Skin of body (tissue), 3 donors: ENCODE measurements at places on chromosomes 2 and 18. TPM values are rescaled to one million over a fixed set of nuclear protein-coding genes. Genes with fewer than 3 reads are reported as not detected.

DNA sequence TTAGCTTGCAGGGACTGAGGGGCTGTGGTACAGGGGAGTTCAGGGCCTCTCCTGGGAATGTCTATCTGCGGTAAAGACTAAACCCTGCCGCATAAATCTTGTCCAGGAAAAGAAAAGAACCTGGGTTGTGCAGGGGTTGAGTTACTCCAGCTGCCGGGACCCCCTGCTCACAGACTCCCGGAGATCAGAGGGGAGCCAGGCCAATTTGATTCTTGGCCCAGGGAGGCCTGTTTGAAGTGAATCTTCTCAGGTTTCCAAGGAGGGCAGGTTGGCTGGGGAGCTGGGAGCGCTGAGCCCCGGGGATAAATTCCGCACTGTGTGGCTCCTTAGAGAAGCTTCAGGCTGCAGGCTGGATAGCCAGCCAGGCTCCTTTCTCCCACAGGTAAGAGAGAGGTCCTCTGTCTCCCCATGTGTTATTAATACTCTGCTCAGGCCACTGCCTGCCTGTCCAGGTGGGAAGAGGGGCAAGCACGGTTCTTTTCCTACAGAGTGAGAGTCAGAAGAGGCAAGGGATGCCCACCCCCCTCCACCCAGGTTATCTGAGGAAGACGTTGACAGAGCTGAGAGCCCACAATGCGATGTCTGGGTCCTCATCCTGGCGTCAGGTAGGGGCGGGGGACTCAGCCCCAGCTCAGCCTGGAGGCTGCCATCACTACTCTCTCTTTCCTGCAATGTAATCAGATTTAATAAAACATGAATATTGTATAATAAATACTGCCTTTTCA lies 82.7 kb downstream of the LONRF2 start:
- DNase-seq = no peak

GRCh38 chr2:207164006-207164831 lies 1.5 kb downstream of the KLF7 start:
- DNase-seq = peak; percentile 80

DNA sequence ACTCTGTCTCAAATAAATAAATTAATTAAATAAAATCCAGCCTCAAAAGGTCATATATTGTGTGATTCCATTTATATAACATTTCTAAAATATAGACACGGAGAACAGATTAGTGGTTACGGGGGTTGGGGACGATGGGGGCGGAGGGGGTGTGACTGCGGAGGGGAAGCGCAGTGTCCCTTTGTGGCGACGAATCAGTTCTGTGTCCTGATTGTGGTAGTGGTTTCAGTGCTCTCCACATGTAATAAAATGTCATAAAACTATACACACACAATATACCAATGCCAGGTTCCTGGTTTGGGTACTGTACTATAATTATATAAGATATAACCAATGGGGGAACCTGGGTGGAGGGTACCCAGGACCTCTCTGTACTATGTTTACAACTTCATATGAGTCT lies 186.4 kb downstream of the ANAPC1 start:
- no peak for DNase-seq

GRCh38 chr2:18465979-18466378 lies 94.5 kb downstream of the RDH14 start:
- no peak for DNase-seq

DNA sequence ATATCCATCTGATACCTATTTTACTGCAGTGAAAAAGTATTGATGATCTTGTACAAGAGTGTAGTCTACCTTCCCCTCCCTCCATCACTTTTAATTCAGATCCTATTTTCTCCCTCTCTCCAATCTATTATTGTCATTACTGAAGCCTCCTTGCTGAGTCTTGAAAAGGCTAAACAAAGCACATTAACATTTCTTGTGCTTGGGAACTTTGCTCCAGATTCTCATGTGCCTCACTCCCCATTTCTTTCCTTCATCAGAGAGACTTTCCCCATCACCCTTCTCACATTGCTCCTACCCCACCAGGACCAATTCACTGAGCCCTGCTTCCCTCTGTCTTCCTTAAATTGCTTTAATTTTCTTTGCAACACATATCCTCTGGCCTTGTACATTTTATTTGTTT lies 736.2 kb upstream of the GCFC2 start:
- DNase-seq = no peak

GRCh38 chr2:231613663-231614558 lies 21.2 kb downstream of the TEX44 start:
- DNase-seq = peak; percentile 86

- no peak for DNase-seq
Observed at GRCh38 chr2:133862400-133862977, 294.2 kb upstream of the NCKAP5 start.

- no peak for DNase-seq
Observed at GRCh38 chr2:46252891-46253659, 44.1 kb upstream of the EPAS1 start.

DNA sequence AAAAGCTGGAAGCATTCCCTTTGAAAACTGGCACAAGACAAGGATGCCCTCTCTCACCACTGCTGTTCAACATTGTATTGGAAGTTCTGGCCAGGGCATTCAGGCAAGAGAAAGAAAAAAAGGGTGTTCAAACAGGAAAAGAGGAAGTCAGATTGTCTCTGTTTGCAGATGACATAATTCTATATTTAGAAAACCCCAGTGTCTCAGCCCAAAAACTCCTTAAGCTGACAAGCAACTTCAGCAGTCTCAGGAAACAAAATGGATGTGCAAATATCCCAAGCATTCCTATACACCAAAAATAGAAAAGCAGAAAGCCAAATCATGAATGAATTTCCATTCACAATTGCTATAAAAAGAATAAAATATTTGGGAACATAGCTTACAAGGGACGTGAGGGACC lies 11.1 kb downstream of the SLC8A1 start:
- no peak for DNase-seq

- DNase-seq = no peak
Observed at GRCh38 chr2:1431886-1432400, 18.7 kb downstream of the TPO start.

DNA sequence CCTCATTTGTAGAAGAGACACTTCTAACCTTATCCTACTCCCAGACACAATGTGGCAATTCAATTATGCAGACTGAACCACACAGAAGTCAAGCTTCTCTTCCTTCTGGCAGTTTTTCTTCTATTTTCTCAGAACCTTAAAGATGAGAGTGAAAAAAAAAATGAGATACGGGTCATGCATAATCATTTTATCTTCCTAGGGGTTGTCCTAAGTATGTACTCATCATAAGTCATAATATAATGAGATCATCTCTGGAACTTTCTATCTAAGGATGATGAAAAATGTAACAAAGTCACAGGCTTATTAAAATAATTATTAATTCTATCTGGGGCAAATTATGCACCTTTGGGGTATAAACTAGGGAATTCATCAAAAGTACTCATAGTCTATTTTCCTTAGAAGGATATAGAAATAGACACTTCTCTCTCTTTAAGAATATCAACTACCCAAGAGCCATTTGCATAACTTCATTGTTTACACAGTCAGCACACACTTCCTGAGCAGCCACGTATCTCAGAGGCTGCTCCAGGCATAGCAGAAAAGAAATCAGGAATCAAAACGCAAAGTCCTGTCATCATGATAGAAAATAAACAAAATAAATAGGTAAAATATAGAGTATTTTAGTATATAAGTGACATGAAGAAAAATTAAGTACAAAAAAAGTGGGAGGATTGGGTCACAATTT lies 345.9 kb upstream of the SPHKAP start:
- DNase-seq = no peak

- no peak for DNase-seq
Observed at GRCh38 chr2:55063713-55064323, 13.6 kb upstream of the RTN4 start.

GRCh38 chr2:191617575-191617974 lies 60.4 kb upstream of the NABP1 start:
- DNase-seq = no peak

DNA sequence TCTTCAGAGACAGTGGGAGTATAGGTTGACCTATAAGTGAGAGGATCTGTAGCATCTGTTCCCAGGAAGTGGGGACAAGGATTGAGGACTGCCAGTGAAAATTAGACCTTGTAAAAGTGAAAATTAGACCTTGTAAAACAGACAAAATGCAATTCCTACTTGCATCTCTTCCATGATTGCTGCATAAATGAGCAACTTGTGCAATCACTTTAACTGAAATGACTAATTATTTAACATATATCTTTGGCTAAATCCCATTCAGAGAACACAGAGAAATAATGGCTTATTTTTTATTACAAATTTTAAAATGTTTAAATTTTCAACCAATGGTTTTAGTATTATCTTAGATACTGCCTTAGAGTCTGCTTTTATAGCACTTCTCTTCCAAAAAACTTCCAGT lies 67.2 kb upstream of the NABP1 start:
- DNase-seq = no peak

DNA sequence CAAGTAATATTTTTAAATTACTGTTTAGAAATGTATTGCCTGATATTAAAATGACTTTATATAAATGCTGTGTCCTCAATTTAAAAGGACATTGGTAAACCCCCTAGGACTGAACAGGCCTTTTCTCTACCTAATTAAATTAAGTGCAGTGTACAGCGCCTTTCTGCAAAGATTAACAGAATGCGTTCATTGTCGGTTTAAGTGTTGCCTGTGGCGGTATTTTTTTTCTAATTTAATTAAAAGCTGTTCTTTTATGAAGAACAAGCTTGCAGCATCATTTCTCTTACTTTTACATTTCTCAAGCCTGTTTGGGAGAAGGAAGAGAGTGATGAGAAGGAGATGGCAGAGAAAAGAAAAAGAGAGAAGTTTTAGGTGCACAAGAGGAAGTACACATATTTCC lies 344.9 kb downstream of the CPS1 start:
- no peak for DNase-seq

NYAP2 gene
- 0.30 TPM for total RNA-seq

TXNDC2 gene
- total RNA-seq = not detected

IRS1 gene
- total RNA-seq = 14.5 TPM

KLHL14 gene
- total RNA-seq = 0.30 TPM

MOGAT1 gene
- 2.5 TPM for total RNA-seq

KCNE4 gene
- 5.4 TPM for total RNA-seq

CYTIP gene
- total RNA-seq = 8.2 TPM
